ENCODE measurements at places on chromosomes 6 and 20.

DNA sequence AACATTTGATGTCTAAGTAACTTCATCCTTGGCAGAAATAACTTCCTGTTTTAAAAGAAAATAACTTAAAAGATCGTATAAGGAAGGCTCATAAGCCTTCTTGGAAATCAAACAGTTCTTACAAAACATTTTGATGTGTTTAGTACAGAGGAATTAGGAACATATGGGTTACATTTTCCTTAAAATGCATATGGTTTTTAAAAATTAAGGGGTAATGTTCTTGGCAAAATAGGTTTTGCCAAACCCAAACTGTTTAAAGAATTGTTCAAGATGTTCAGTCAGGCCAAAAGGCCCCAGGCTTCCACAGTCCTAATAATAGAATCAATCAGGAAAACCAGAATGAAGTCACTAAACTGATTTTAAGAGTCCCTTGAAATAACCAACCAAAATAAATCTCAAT, 142.7 kb upstream of the SLC35B3 start:
- H3K27me3 ChIP-seq: no peaks in the 10 kb centered on the region
- no peak overlapping the region for H3K27ac ChIP-seq
- no peak overlapping the region for H3K4me3 ChIP-seq
- H3K36me3 ChIP-seq: no peaks in the 10 kb centered on the region
- H3K4me1 ChIP-seq: no peaks in the 10 kb centered on the region
- DNase-seq: no peak

DNA sequence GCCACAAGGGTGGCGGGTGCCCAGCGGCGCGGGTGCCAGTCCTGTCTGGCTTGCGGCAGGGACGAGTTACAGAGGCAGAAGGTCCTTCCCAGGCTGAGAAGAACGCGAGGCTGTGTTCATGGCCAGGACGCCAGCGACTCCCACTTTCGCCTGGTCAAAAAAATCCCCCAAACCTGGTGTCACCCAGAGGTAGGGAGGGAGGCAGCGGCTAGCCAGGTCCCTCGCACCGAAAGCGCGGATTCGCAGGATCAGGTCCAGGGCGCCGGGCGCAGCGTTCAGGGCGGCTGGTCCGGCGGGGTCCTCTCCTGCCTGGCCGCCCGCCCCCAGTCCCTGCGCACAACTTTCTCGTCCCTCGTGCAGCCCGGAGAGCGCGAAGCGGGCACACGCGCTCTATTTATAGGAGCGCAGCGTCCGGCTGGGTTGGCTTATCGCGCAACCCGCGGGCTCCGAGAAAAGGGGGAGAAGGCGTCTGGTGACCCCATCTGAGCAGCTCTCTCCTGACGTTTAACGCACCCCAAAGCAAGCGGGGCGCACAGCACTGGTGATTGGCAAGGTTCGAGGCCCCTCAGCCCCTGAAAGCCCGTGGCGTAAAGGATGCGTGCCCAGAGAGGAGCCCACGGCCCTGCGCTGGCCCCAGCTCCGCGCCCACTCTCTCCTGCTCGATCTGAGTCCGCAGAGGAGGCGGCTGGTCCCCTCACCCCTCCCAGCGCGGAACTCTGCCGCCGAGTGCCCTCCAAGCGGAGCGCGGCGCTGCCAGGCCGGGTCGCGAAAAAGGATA, 519 bp downstream of the CBLN4 start:
- no peak for DNase-seq
- H3K4me3 ChIP-seq: no peak overlapping the region
- H3K27me3 ChIP-seq: peaks cover 63% of the 10 kb centered on the region
- no peaks in the 10 kb centered on the region for H3K36me3 ChIP-seq

DNA sequence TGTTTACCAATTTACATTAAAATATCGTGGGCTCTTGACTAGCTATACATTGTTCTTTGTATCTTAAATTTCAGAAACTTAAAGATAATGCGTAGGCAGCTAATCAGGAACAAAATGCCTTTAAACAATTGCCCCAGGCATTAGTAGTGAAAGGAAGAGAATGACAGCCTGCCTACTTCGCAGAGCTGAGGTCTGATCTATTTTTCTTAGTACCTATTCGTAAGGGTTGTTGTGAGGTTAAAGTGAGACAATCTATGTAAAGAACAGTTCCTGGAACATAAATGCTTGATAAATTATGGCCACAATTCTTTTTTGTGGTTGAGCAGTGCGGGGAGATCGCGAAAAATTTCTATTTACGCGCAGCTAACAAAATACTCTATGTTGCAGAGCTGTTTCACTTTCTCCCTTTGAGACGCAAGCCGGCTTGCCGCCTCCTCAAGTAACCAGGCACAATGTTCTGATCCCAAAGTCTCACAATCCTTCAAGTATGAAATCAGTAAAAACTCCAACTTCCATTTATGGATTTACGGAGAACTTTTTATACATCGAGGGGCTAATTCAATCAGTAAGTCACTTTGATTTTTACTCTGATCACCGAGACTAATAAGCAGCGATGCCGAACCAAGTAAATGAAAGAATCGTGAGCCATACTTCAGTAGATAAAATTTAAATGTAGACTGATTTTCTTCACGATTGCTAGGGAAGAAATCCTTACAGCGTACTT, 878 bp upstream of the PNRC1 start:
- H3K4me3 ChIP-seq: peak overlapping the region; percentile 96
- H3K4me1 ChIP-seq: peaks cover 27% of the 10 kb centered on the region
- H3K36me3 ChIP-seq: peaks cover 14% of the 10 kb centered on the region
- no peaks in the 10 kb centered on the region for H3K27me3 ChIP-seq
- peak overlapping the region; percentile 100 for H3K27ac ChIP-seq
- peak; percentile 65 for DNase-seq

DNA sequence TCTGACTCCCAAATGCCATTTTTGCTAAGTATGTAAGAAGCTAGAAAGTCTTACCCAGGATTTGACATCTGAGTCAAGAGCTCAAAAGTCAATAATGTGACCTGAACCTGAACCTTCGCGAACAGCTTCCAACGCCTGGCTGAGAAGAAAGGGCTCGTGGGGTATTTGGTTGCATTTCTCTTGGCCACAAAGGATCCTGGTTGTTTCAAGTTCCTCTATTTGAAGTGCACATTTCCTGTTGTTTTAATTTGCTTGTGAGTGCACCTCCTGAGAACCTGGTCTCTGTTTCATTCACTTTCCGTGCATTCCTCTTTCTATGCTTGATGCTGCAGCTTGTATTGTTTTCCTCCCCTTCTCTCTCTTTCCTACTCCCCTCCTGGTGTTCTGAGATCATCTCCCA, 212.5 kb downstream of the FOXA2 start:
- no peak overlapping the region for H3K27ac ChIP-seq
- H3K4me1 ChIP-seq: no peaks in the 10 kb centered on the region
- no peak for DNase-seq
- H3K27me3 ChIP-seq: no peaks in the 10 kb centered on the region
- H3K36me3 ChIP-seq: no peaks in the 10 kb centered on the region

DNA sequence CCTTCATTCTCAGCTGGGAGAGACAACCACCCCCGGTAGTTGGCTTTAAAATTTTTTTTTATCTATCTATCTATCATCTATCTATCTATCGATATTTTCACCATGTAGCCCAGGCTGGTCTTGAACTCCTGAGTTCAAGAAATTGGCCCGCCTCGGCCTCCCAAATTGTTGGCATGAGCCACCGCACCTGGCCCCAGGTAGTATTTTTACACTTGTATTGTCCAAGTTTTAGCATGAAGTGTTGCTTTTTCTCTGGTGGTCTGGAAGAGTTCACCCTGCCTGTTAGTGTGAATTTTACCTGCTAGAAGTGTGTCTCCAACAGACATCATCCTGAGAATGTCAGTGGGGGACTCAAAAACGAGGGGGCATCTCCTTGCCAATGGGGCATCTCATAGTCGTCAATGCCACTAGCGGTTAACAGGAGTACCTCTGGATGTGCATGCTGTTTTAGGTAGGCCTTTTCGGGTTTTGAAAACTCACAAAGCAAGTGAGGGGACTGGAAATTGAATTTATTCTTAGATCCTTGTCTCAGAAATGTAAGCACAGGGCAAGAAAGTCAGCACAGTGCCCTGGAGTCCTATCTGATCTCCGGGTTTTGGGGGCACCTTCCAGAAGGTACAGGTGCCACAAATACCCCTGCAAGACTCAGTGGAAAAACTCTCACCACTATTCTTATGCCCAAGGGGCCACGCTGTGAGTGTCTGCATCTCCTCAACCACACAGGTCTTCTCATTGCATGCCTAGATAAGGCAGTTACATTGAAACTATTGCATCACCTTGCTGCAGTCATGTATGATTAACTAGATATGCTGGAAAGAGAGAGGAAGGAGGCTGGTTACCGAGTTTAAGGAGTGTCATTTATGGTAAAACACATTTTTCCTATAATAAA, 37.1 kb downstream of the TNFAIP3 start:
- no peaks in the 10 kb centered on the region for H3K36me3 ChIP-seq
- no peaks in the 10 kb centered on the region for H3K4me1 ChIP-seq
- H3K27me3 ChIP-seq: no peaks in the 10 kb centered on the region
- peak; percentile 24 for DNase-seq
- H3K27ac ChIP-seq: no peak overlapping the region

GRCh38 chr6:85660181-85660611, 17.5 kb upstream of the SYNCRIP start:
- H3K4me3 ChIP-seq: no peak overlapping the region
- H3K27ac ChIP-seq: no peak overlapping the region
- H3K36me3 ChIP-seq: peaks cover 3% of the 10 kb centered on the region
- no peaks in the 10 kb centered on the region for H3K27me3 ChIP-seq

- H3K27me3 ChIP-seq: peaks cover 12% of the 10 kb centered on the region
- H3K36me3 ChIP-seq: no peaks in the 10 kb centered on the region
- peak overlapping the region; percentile 72 for H3K4me3 ChIP-seq
- H3K27ac ChIP-seq: peak overlapping the region; percentile 85
These were observed 1.2 kb upstream of the ARFGEF3 start for GRCh38 chr6:138160329-138161087.

DNA sequence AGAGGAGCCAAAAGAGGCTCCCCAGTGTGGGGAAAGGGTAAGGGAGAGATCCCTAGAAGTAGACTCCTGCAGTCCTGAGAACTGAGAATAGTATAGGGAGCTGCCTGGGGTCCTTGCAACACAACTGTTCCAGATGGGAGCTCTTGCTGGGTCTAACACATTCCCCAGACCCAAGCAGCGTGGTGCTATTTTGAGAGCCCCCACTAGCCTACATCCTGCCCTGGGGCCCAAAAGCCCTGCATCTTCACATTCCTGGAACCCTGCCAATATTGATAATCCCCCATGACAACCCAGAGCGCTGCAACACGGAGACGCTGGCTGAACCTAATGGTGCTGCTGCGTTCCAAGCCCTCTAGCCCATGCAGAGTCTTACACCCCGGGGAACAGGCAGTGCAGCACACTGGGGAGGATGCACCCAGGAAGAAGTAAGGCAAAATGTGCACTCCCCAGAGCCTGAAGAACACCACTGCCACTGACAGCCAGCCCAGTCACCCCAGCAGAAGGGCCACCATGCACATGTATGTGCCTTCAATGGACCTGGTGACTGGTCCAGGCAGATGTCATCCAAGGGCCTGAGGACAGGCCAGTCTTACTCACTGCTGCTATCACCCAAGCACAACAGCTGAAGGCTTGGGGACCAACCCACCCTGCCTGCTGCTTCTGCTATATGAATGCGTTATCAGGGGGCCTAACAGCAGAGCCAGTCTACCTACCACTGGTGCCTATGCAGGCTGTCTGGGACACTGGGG, 7.0 kb upstream of the RNF217 start:
- H3K36me3 ChIP-seq: no peaks in the 10 kb centered on the region
- no peaks in the 10 kb centered on the region for H3K27me3 ChIP-seq
- H3K4me1 ChIP-seq: no peaks in the 10 kb centered on the region

GRCh38 chr20:62578294-62578897, 63.9 kb upstream of the SLCO4A1 start:
- no peaks in the 10 kb centered on the region for H3K4me1 ChIP-seq
- no peak overlapping the region for H3K27ac ChIP-seq

DNA sequence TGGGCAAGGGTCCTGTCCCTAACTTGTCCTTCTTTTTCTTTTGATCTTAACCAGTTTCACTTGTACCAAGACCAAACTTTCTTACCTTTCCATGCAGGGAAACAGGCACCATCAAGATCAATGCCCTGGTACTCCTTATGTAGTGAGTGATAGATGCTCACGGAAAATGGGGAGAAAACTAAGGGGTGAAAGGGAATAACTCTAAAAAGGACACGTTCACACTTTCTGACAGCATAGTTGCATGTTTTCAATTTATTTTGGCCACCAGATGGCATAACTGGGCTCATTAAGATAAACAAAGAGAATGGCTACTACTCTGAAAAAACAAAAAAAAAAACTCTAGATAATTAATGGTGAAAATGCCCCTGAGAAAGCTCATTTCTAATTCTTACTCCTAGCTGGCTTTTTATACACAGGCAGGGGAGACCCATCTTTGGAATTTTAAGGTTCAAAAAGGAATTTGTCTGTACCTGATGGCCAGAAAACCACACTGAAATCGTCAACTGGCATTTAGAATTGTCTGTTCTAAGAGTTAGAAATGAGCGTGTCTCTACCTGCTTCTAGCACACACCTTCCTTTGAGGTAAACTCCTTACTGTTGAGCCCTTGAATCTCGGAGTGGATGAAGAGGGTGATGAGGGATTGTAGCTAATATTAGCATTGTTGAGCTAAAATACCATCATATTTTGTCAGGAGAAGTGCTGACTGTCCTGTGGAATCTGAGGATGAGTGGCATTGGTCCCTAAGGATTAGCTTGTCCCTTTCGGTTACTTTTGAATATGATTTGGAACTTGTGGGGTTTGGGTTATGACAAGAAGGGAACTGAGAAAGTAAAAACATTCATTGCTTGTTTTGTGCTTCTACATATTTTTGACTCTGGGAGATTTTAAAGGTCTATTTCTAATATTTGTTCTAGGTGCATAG, 62.2 kb upstream of the DDR1 start:
- H3K4me3 ChIP-seq: no peak overlapping the region
- no peak for DNase-seq
- no peaks in the 10 kb centered on the region for H3K27me3 ChIP-seq
- no peak overlapping the region for H3K27ac ChIP-seq
- peaks cover 37% of the 10 kb centered on the region for H3K4me1 ChIP-seq
- H3K36me3 ChIP-seq: no peaks in the 10 kb centered on the region

DNA sequence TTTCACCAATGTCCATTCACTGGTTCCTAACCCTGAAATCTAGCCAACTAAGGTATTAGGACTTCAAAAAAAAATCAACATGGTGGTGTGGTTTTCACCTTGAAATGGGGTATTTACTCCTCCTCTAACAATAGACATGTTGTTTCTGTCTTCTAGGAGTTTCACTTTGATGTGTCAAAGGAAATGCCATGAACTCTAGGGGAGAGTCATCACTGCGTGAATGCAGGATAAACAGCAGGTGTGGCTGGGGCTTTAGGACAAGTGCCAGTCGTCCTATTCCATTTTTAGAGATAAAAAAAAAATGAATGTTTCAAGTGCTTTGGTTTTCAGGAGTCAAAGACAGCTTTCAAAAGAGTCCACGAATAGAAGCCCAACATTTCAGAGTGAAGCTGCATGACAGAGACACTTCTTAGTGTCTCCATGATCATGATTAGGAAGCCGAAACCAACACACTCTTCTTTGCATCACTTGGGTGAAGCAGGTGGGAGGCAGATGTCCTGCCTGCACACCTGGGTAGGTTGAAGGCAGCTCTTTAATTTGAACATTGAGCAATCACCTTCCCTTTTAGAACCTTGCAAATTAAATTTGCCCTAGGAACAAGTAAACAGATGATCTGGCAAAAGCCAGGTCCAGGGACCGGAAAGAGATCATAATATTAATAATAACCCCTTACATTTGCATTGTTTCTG, 328.5 kb upstream of the PRDM1 start:
- H3K27ac ChIP-seq: no peak overlapping the region
- no peaks in the 10 kb centered on the region for H3K36me3 ChIP-seq
- no peaks in the 10 kb centered on the region for H3K27me3 ChIP-seq
- no peak overlapping the region for H3K4me3 ChIP-seq

GRCh38 chr6:45445364-45445748, 67.6 kb upstream of the SUPT3H start:
- no peaks in the 10 kb centered on the region for H3K36me3 ChIP-seq
- H3K27ac ChIP-seq: peak overlapping the region; percentile 50
- no peaks in the 10 kb centered on the region for H3K27me3 ChIP-seq

- H3K36me3 ChIP-seq: no peaks in the 10 kb centered on the region
- no peak overlapping the region for H3K4me3 ChIP-seq
- DNase-seq: no peak
These were observed 39.8 kb downstream of the PRDM1 start for GRCh38 chr6:106125925-106126435.
